ENCODE measurements at places on chromosomes 3 and 15.

- DNase-seq: no peak
These were observed 239.0 kb upstream of the LRTM1 start for GRCh38 chr3:55166576-55167555.

DNA sequence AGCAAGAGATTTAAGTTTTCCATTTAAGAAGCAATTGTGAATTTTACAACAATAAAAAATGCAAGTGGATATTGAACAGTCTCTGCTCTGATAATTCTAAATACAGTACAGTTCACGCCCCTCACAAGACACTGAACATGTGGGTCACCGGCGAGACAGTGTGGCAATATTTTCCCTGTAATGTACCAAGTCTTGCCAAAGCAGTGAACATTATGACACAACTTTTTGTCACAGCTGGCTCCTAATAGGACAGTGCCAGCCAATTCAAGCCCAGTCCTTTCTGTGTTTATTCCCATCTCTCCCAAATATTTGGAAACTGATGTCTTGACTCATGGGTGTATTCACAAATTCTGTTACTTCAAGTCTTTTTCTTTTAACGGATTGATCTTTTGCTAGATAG, 62.3 kb downstream of the PPARG start:
- DNase-seq: peak; percentile 91

DNA sequence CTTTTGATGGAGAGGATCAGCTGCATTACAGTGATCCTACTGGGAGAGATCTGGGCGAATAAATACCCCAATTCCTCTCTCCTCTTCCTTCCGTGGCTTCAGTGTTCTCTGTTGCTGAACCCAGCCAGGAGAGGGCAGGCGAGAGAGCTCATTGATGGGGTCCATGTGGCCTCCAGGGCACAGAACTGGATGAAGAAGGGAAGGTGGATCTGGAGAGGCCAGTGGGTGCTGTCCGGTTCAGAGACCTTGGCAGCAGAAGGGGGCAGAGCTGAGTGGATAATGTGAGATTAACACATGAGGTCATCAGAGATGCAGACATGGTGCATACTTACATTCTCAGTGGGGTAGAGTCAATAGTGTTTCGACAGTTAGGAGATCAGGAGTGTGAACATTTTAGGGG, 193.6 kb downstream of the CLSTN2 start:
- DNase-seq: no peak

GRCh38 chr3:9777694-9778021, 7.9 kb upstream of the CAMK1 start:
- DNase-seq: no peak

DNA sequence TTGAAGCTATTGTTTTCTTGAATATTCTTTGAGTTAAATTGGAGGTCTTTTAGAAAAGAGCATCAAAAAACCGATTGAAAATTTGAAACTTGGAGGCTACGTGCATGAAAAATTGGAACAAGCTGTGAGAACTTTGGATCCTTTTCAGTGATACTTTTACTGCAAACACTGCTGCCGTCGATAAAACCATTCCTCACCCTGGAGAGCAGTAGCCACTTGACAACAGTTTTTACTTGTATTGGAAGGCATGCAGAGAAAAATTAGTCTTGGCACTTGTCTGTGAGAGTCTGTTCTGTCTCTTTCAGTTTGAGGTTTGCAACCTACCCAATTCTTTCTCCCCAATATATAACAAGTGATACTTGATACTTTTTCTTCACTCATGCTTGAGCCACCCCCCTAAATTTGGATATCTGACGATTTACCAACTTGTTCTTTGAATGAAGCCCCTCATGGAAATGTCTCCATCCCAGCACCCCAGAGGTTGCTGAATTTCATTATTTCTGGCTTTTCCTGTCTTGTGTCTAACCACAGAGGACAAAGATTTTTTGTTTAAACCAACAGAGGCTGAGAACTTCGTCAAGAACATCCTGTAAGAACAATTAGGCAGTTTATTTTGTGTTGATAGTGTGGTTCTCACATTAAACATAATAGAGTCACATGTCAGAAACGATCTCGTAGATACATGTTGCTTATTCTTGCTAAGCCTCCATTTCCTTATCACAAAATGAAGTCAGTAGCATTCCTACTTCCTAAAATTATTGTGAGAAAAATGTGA, 307.3 kb upstream of the PLSCR5 start:
- no peak for DNase-seq

GRCh38 chr15:68349151-68349550, 71.6 kb downstream of the FEM1B start:
- DNase-seq: no peak

DNA sequence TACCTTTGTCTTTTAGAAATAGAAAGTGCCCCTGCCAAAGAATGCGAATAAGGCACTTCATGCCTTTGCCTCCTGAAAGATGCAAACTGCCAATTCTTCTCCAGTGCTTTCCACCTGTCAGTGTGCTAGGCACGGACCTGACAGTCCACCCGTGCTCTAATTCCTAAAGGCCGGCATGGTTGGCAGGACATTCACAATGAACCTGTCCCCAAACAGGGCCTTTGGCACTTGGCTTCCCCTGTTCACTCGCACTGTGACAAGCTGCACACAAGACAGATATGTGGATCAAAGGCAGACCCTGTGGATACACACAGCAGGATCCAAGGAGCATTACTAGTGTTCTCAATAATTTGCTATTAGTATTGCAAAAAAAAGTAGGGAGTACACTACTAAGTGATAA, 505.7 kb upstream of the AGTR1 start:
- no peak for DNase-seq

- DNase-seq: no peak
These were observed 50.1 kb downstream of the CMSS1 start for GRCh38 chr3:99867594-99868310.

- no peak for DNase-seq
These were observed 17.3 kb downstream of the RYR3 start for GRCh38 chr15:33328106-33328505.

- no peak for DNase-seq
These were observed 212.5 kb downstream of the XXYLT1 start for GRCh38 chr3:195058336-195059005.

- DNase-seq: no peak
These were observed 350.7 kb upstream of the PROK2 start for GRCh38 chr3:72135636-72136035.

DNA sequence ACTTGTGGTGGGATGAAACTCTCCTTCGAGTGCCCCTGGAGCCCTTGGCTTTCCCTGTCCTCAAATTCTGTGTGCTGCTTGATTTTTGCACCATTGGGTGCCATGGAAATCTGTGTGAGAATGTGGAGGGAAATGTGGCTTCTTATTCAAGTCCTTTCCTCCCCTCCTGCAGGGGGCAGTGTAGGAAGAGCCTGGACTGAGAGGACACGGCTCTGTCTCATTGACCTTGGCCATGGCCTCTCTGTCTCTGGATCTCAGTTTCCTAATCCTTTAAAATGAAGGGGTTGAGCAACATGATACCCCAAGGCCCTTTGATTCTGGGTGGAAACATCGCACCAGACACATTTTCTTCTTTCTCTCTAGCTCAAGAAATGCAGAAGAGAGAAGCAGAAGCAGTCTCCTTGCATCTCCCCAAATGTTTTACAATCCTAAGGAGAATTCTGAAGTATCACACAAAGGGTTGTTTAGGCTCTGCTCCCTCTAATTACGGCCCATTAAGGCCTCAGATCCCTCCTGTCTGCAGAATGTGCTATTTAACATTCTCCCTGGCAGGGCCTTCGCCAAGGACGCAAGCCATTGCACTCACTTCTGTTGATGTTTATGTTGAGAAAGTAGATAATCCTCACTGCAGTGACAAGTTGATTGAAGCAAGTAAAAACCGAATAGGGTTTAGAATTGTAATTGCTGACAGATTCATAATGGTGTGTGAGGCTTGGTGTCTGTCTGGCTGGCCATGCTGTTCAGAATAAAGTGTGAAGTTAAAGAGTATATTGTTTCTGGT, 169.1 kb downstream of the TPRG1 start:
- peak; percentile 3 for DNase-seq

DNA sequence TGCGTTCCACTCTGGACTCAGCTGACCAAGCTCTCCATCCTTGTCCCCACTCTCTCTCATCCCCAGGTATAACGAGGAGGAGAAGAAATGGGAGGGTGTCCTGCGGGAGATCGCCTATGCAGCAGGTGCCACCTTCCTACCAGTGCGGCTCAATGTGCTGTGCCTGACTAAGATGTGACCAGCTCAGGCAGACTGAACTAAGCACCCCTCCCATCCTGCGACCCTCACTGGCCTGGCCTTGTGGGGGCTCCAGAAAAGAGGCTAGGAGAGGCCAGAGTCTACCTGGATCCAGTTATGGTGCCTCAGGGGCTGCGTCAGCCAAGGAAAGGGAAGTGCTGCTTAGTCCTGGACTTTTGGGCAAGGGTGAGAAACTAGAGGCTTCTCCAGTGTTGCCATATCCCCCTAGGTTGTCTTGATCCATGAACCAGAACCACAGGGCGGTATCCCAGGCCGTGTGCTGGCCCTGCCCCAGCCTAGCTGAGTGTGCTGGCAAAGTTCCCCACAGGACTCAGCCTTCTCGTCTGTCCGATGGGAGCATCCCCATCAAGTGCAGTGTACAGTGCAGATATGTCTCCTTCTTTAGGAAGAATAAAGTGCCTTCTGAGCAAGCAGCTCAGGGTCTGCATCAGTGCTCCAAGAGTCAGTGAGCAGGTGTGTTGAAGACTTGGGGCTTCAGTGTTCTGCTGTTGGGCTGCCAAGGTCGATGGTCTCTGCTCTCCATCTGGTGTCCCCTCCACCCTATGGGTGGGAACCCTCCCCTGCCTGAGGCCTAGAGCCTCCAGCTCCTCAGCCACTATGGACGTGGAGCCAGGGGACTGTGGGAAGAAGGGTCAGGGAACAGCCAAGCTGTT, 6.7 kb downstream of the KLHL40 start:
- DNase-seq: no peak

GRCh38 chr15:91803260-91803659, 50.2 kb upstream of the SLCO3A1 start:
- DNase-seq: no peak

DNA sequence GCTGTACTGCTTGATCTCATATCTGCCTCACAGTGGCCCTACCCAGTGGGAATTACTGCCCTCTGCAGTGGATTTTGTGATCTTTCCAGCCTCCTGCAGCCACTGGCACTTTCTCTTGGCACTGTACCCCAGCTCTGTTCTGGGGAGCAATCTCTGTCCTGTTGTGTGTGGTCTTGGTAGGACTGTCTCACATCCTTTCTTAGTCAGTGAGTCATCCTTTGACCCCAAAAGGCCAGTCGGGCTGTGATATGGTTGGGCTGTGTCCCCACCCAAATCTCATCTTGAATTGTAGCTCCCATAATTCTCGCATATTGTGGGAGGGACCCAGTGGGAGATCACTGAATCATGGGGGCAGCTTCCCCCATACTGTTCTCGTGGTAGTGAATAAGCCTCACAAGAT, 133.3 kb upstream of the TPM1 start:
- DNase-seq: no peak

- peak; percentile 6 for DNase-seq
These were observed 33.7 kb downstream of the SUSD5 start for GRCh38 chr3:33184863-33185262.

DNA sequence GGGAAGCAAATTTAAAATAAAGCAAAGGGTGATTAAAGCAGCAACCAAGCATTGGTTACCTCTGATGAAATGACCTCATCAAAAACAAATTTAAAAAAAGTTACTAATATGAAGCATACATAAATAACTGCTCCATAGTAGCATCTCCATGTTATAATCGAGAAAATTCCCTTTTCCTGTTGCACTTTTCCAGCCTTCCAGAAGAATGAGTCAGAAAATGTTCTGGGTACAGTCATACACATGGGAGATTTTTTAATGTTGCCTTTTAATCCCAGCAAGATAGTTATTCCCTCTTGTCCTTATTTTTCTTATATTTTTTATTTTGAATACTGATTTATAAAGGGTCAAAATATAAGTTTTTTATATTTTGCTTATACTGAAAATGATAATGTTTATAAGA, 2.6 kb upstream of the TMCO5A start:
- DNase-seq: no peak

DNA sequence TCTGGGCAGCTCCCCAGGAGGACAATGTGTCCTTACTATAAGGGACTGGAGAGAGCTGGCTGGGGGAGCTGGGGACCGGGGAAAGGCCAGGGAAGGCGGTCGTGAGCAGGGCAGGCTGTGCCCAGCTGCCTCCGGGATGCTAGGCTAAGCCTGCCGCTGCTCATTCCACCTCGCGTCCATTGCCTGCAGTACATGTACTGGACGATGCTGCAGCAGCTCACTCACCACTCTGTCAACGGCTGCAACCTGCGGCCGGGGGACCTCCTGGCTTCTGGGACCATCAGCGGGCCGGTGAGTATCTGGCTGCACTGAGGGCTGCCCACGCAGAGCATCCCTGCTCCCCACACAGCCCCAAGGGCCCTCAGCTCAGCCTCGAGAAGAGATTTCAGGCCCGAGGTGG, 27.1 kb downstream of the FAH start:
- no peak for DNase-seq

DNA sequence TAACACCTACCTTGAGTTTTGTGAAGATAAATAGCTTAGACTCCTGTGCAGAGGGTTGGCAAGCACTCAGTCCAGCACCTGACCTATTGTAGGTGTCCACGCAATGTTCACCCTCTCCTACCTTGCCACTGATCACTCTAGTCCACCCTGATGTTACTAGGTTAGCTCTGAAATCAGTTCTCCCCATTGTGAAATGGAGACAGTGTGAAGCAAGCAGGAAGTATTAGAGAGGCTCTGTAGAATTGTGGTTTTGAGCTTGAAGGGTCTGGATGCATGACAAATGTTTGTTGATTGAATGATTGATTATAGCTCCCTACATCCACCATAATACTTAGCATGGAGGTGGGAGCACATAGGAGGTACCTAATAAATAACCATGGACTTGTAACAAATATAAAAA, 199.7 kb downstream of the RPLP1 start:
- DNase-seq: no peak

GRCh38 chr15:49692514-49693090, 71.8 kb downstream of the DTWD1 start:
- DNase-seq: no peak

GRCh38 chr3:171535133-171535532, 74.9 kb upstream of the TNIK start:
- DNase-seq: no peak

DNA sequence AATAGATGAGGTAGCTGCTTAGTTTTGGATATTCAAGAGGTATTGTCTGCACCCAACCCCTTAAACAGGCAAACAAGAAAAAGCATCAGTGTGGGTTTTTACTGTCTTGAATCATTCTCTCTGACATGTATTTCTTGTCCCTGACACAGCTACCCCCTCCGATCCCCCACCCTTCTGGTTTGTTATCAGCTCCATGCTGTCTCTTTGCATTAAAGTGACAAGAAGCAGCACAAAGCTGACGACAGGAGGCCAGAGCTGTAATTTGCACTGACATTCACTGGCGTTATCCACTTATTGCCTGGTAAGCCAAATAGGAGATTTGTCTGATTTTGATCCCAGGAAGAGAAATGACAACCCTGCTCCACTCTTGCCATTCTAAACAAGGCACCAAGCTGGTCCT, 83.3 kb upstream of the SNRK start:
- no peak for DNase-seq

Measured in inflammatory macrophage treated with lipopolysaccharide for 1 hour (primary cell).